Suppressor macrophage treated with lipopolysaccharide for 1 hour (primary cell): ENCODE measurements at places on chromosomes 12 and 14.

DNA sequence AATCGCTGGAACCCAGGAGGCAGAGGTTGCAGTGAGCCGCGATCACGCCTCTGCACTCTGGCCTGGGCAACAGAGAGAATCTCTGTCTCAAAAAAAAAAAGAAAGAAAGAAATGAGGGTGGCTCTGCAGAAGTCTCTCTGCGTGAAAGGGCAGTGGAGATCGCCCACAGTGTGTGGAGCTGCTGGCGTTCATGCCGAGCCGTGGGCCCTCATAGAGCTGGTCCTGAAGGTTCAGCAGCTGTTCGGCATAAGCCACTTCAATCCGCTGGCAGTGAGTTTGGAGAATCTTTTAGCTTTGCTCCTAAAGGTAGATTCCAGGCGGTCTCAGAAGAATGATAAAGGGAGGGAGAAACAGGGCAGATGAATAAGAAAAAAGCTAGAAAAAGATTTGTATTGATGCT is 36.7 kb upstream of the ATP2A2 start:
- no peak for DNase-seq

DNA sequence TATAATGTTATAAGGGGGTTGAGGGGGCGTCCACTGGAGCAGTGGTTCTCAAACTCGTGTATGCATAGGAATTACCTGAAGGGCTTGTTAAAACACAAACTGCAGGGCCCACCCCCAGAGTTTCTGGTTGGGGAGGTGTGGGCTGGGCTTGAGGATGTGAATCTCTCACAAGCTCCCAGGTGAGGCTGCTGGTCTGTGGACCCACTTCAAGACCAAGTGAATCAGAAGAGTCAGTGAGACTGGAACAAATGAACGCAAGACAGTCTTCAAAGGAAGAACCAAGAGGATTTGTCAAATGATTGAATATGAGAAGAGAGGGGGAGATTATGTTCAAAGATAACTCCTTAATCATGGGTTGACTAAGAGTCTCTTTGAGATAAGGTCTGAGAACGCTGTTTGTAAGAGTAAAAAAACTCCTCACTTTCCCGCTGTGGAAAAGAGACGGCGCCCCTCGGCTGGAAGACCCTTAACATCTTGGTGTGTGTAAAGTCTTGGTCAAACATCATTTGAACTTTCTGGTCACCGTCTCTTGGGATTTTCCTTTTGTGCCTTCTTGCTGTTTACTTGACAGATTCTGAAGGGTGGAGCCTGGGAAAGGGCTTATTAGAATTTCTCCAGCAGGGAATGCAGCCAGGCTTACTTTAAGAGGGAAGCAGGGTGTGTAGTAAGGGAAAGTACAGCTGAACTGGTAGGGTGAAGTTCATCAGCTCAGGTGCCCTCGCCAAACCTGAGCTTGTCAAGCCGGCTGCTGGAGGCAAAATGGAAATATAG is 5.3 kb upstream of the FOXN3 start:
- no peak for DNase-seq

GRCh38 chr14:100256339-100256895 is 17.5 kb downstream of the YY1 start:
- no peak for DNase-seq

DNA sequence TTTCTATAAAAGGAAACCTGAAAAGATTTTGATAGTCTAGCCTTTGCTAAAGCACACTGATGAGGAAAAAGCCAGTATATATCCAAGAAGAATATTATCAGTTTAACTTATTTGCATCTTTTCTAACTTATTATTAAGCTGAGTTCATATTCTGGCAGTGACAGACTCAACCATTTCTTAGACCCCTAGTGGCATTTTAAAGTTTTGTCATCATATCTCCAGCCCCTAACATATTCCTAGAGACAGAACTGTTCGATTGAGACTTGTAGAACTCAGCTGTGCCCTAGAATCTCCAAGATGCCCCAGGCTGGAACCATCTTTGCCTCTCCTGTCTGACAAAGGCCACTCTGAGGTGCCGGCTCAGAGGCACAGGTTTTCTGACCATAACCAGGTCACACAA is 365.6 kb downstream of the NELL2 start:
- no peak for DNase-seq

GRCh38 chr12:27394676-27395075 is 51.9 kb upstream of the SMCO2 start:
- no peak for DNase-seq

DNA sequence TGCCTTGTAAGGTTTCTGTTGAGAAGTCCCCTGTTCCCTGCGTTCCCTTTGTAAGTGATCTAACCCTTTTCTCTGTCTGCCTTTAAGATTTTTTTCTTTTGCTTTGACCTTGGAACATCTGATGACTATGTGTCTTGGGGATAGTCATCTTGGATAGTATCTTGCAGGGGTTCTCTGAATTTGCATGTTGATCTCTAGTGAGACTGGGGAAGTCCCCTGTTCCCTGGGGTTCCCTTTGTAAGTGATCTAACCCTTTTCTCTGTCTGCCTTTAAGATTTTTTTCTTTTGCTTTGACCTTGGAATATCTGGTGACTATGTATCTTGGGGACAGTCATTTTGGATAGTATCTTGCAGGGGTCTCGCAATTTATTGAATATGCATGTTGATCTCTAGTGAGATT is 38.2 kb upstream of the TMX1 start:
- DNase-seq = peak; percentile 77

DNA sequence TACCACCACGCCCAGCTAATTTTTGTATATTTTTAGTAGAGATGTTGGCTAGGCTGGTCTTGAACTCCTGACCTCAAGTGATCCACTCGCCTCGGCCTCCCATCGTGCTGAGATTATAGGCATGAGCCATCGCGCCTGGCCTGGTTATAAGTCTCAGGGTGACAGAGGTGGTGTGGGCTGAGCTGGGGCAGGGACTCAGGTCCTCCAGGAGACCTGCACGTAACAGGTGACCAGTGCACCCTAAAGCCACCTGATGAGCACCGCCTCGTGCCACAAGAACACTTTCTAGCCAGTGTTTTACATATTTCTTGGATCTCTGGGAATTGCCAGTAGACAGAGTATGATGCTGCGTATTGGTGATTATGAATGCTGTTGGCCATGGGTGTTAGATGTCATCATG is 136.5 kb upstream of the CPM start:
- DNase-seq = no peak

DNA sequence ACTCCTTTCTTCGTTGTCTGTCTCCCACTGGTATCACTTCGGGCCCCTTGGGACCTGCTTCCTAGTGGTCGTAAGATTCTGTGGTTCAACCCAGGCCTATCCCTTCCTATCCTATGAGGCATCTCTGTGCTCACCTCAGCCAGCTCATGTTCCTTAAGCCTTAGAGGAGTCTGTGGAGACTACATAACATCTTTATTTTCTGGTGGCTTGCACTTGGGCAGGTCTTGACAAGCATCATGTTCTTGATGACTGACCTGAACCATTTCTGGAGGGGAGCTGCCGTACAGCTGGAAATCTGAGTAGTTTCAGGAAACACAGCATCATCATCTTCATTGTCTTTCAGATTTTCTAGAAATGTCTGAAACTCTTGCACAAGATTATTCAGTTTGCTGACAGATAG is 69.3 kb downstream of the PPFIBP1 start:
- no peak for DNase-seq

GRCh38 chr12:62006076-62006732 is 254.0 kb upstream of the USP15 start:
- DNase-seq = peak; percentile 74

GRCh38 chr12:41468341-41468740 is 280.2 kb downstream of the PDZRN4 start:
- peak; percentile 47 for DNase-seq

DNA sequence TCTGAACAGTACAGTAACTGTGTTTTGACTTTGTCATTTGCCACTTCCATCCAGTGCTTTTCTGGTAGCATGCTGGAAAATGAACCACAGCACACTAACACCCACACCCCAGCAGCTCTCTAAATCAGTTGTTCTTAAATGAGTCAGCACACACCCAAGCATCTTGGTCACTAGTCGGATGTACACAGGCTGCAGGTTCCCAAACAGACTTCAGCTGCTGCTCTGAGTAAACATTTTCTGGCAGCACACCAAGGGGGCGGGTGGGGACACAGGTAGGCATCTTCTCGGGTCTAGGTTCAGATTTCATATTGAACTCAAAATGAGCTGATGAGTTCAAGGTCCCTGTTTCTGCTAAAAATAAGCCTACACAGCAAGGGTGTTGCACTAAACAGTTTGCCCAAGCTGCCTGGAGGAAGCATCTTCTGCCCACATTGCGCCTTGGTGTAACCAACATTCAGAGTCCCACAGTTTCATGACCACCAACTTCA is 39.8 kb downstream of the IFNG start:
- DNase-seq = no peak

DNA sequence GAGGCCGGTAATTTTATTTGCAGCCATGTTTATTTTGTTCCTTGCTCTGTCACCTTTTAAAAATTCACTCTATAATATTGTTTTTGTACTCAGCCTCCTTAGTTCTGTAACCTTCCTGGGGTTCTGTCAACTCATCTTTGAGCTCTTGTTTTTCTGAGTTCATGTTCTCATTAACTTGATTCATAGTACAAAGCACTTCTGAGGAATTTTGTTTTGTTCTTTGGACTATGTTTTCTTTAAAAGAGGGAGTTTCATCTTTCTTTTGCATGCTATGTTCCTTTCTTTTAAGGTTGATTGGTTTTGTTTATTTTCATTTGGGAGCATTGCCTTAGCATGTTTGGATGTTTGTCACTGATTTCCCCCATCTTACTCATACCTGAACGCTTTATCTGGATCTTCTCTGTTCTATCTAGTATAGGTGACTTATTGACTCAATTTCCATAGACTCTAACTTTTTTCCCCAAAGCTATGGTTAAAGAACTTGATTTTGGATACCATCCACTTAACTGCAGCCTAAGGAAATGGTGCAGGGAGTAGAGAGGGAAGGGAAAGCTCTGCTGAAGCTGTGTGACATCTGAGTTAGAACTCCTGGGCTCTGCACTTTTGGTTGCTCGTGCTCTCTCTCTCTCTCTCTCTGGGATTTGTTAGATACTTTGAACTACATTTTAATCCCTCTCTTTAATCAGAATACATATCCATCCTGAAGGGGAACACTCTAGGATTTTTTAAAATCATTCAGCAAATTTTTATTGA is 268.5 kb downstream of the PAWR start:
- no peak for DNase-seq

DNA sequence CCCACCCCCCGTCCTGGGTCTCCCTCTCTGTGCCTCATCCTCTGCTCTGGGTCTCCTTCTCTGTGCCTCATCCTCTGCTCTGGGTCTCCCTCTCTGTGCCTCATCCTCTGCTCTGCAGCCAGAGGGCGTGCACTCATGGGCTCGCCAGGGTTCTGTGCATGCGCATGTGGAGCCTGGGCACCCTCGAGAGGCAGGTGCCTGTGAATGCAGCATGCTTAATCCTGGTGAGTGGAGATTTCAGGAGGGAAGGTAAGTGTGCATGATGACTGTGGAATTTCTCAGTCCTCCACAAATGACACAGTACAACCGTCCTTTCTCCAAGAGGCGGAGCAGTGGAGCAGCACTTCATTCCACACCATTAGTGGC is 65.2 kb downstream of the EP400 start:
- no peak for DNase-seq

- DNase-seq = no peak
Measured at GRCh38 chr12:111152561-111152960, 216.3 kb downstream of the PHETA1 start.

DNA sequence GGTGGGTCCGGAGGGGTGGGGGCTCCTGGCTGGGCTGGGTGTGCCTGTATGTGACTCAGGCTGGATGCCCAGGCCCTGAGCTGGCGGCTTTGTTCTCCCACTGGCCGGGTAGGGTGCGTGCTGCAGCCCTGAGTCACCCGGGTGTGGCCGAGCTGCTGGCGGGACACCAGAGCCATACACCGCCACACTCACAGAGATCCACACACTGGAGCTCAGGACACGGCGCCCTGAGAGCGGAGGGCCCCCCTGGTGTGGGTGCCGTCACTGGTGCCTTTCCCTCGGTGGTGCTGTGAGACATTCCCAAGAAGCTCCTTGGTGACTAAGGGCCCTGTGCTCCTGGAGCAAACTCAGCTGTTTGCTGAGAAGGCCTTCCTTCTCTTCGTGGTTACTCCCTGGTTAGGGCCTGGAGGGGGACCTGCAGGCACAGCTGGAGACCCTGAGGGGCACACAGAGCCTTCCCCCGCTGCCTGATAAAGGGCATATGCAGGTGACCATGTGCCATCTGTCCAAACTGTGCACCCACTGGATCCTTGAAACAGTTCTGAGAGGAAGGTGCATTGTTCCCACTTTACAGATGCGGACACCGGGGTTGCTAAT is 44.3 kb downstream of the KRT80 start:
- peak; percentile 84 for DNase-seq

DNA sequence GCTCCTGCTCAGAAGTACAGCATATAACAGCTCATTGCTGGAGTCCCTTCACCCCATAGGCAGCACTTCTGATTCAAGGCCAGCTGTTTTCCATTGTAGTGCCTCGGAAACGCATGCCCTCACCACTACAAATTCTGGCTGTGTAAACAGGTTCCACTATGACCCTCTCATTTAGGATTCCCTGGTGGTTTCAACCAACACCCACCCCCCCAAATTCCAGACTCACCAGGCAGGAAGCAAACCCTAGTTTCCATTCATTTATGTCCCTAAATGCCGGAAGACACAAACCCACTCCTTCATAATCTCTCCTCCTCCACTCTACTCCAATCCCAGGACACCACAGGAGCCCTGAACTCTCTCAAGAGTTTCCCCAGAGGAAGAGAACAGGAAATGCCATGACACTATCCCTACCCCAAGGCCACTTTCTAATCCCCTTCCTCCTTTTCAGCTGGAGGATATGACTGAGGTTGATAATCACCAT is 75.9 kb upstream of the TMPO start:
- DNase-seq = peak; percentile 93

DNA sequence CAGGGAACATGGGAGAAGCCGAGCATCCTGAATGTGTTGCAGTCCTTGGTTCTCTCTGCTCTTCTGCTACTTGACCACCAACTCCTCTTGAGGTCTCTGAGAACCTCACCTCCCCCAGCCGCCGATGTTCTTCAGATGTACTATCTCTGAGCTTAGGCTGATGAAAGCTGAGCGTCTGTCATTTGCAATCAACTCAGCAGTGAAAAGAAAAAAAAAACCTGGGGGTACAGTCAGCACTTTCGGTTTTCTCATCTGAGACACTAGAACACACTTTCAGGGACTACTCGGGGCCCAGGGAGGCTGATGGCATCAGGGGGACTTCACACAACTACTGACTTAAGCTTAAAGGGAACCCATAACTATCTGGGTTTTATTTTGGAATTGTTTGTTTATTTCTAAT is 9.6 kb upstream of the FLVCR2 start:
- no peak for DNase-seq

DNA sequence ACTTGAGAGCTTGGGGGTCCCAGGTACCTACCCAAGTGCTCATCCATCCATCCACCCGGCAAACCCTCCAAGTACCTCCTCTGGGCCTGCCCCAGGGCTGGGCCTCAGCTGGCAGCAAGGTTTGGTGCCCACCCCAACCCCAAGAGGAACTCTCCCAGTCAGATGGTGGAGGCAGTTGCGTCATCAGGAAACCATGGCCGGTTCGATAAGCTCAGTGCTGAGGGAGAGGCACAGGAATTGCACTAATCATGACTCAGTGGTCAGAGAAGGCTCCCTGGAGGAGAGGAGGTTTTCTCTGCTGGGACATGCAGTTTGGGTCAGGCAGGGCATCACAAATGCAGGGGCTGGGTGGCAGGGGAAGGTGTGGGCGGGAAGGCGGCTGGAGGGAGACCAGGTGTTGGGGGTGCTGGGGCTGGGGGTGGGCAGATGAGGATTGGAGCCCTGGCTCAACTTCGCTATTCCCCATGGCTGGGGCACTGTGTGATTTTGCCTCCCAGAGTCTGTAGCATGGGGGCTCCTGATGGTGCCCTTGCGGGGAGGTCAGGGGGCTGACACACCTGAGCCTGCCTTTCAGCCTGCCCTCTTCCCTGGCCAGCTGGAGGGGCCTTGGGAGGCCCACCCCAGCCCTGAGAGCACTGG is 32.2 kb downstream of the SH2B3 start:
- DNase-seq = peak; percentile 93

- DNase-seq = no peak
Measured at GRCh38 chr14:95472819-95473251, 43.6 kb downstream of the SYNE3 start.
